Hematopoietic multipotent progenitor cell (in vitro differentiated cells): ENCODE measurements at places on chromosomes 3 and 15. TPM values are rescaled to one million over a fixed set of nuclear protein-coding genes. Genes with fewer than 3 reads are reported as not detected.
A peak's percentile ranks its signal among the peaks of the same experiment; 100 is the strongest.

DNA sequence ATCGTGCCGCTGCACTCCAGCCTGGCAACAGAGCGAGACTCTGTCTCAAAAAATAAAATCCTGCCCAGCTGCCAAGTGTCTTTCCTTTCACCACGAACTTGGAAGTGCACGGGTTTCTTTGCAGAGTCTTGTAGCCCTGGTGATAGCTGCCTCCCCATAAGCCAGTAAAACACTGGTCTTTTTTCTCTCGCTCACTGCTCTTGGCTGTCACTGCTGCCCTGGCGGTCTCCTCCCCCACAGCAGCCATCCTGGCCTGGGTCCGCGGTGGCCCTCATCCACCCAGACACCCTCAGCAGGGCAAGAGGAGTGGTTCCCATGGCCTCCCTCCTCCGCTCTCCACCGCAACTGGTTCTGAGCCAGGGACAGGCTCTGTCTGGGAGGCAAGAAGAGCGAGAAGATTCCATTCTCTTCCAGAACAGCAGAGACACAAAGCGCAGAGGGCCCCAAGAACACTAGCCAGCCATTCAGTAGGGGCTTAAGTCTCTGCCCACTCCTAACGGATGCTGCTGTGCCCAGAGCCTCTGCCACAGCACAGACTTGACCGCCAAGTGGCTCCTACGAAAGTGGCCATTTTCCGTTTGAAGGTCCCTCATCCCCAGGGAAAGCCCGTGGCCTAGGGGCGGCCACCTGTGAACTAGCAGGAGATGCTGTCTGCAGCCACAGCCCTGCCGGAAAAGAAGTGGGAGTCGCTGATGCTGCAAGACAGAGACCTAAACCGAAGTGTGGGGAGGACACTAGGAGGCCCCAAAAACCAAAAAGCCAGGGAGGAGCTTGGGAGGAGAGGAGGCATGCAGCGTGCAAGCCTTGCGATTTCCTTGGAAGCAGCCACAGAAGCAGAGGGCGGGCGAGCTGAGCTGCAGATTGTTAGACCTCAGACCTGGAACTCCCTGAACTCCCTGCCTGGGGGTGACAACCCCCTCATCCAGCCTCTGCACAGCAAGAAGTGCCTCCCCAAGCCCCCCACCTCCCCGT lies 44.1 kb downstream of the KLHL25 start:
- DNase-seq: no peak

DNA sequence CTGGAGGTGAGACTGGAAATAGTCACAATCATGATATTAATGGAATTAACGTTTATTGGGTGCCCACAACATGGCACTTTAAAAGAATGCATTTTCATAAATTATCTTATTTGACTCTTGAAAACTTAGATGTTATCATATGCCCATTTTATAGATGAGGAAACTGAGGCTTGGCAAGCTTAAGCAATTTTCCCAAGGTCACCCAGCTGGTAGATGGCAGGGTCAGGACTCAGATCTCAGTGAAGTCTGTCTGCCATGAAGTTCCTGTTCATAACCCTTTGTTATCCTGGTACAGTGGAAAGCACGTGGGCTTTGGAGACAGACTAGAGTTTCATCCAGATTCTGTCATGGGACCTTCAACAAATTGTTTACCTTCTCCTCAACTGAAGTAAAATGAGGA lies 174.6 kb upstream of the NR2E3 start:
- DNase-seq: no peak

GRCh38 chr15:37289109-37289765 lies 188.9 kb upstream of the MEIS2 start:
- DNase-seq: peak; percentile 33

DNA sequence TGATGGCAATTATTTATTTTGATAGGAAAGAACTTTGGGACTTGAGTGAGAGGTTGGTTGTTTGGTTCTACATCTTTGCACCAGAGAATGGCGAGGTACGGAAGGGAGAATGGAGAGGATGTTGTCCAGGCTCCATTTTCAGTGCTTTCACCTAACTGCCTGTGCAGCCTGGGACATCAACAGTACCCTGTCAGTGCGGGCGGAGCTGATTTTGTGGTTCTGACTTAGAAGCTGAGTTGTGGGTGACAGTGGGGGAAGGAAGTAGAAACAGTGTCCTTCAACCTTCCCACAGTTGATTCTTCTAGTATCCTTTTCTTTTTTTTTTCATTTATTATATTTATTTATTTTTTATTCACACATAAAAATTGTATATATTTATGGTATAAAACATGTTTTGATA lies 95.3 kb downstream of the TIGIT start:
- no peak for DNase-seq

GRCh38 chr3:25803833-25804232 lies 13.9 kb downstream of the OXSM start:
- no peak for DNase-seq

GRCh38 chr15:35549567-35549966 lies 3.6 kb upstream of the DPH6 start:
- DNase-seq: no peak

GRCh38 chr3:175386630-175387029 lies 527.5 kb downstream of the NAALADL2 start:
- DNase-seq: no peak

PLA1A gene
- not detected for total RNA-seq

C3orf85 gene
- not detected for total RNA-seq

GRCh38 chr3:127610105-127610504 lies 11.9 kb downstream of the MCM2 start:
- no peak for DNase-seq

ADIPOQ gene
- under 0.01 TPM for total RNA-seq

- no peak for DNase-seq
Observed at GRCh38 chr3:12752809-12753208, 6.2 kb downstream of the TMEM40 start.

DNA sequence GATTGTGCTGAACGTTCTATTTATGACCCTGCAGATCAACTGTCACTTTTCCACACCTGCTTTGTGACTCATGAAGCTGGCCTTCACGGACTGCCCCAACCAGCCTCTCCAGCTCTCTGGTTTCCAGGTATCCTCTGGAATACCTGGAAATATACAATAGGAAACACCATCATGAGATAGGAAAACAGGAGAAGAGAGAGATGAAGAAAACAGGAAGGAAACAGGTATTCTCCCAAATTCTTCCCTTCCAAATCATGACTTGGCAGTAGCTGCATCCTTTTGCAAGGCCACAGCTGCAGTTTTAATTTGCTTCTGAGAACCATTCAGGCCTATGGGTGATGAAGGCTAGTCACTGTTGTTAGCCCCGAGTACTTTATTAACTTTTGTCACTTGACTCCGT lies 909.1 kb downstream of the EPHA3 start:
- no peak for DNase-seq
